ENCODE measurements at places on chromosomes 6 and 20.

DNA sequence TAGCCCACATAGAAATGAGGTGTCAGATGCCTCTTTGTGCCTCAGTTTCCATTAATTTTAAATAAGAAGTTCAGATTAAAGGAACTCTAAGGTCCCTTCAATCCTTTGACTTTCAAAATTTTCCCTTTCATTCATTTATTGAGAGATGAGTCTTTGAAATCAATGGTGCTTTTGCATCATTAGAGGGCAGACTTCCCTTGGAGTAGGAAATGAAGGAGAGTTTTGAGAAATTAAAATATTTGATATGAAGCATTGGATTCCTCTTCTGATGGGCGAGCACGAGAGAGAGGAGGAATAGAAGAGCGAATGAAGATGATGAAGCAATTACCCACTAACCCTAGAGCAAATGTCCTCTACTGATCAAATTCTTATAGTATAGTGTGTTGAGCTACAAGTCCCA is 105.7 kb downstream of the EDN1 start:
- peak; percentile 33 for DNase-seq

DNA sequence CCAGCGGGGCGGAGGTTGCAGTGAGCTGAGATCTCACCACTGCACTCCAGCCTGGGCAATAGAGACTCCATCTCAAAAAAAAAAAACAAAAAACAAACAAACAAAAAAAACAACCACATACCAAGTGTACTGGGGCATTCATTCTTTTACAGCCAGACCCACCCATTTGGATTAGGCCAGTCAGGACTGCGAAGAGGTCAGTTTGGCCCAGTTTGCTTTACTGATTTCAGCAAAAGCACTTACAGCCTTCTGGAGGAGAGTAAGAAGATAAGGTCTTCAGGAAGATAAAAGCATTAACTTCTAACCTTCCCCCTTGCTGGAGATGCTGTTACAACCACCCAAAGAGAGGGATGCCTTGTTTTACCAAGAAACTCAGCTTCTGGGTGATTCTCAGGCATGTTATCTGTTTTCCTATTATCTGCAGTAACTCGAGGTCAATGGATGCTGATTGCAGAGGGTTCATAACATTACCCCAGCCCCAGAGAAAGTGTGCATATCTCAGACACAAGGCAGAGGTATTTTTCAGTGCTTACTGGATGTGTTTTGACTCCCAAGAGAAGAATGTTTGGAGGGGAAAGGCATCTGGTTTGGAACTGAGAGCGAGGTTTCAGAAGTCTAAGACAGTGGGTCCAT is 118.9 kb downstream of the RIN2 start:
- DNase-seq = no peak

GRCh38 chr20:62357681-62358080 is 9.4 kb downstream of the LAMA5 start:
- no peak for DNase-seq

- DNase-seq = peak; percentile 47
Measured at GRCh38 chr6:44002593-44003344, 124.5 kb downstream of the MRPL14 start.

DNA sequence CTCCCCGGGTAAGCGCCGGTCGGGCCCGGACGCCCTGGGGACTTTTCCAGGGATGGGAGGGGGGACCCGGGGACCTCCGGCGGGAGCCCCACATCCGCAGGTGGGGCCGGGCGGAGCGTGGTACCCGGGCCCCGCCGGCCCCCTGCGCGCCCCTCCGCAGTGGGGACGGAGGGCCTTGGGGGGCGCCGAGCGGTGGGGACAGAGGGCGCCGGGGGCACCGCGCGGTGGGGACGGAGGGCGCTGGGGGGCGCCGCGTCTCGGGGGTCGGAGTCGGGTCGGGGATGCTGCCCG is 270 bp downstream of the PLEKHG1 start:
- no peak for DNase-seq

DNA sequence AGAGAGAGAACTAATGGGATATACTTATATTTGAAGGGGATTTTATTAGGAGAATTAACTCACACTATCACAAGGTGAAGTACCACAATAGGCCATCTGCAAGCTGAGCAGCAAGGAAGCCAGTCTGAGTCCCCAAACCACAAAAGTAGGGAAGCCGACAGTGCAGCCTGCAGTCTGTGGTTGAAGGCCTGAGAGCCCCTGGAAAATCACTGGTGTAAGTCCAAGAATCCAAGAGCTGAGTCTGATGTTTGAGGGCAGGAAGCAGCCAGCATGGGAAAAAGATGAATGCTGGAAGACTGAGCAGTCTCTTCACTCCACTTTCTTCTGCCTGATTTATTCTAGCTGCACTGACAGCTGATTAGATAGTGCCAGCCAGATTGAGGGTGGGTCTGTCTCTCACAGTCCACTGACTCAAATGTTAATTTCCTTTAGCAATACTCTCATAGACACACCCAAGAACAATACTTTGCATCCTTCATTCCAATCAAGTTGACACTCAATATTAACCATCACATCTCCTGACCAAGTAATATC is 823.9 kb downstream of the PHF3 start:
- DNase-seq = no peak

GRCh38 chr6:123118811-123119210 is 122.8 kb downstream of the CLVS2 start:
- DNase-seq = no peak

DNA sequence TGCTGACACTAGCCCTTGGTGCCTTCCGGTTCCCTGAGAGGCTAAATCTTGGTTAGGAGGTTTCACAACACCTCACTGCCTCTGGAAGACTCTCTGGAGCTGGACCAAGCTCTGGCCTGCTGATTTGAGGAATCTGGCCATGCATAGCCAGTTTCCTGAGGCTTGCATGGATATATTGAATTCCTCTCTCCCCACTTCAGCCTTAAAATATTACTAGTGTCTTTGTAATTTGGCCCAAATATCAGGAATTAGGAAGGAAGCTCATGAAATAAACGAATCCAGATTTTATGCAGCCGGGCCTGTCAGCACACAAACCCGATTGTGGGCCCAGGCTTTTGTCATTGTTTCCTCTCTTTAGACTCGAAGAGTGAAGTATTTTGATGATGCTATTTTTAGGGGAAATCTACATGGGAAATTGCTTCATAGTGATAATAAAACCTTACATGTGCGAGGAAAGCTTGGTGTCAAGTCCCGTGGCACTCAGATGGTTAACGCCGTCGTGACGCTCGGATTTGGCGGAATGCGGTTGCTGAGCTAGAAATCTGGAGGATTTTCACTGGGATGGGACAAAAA is 144.4 kb downstream of the PHACTR3 start:
- DNase-seq = no peak

GRCh38 chr6:44771647-44772415 is 384.3 kb downstream of the CDC5L start:
- no peak for DNase-seq
